HFF-Myc (cell line): ENCODE measurements at places on chromosomes 3 and 15.

DNA sequence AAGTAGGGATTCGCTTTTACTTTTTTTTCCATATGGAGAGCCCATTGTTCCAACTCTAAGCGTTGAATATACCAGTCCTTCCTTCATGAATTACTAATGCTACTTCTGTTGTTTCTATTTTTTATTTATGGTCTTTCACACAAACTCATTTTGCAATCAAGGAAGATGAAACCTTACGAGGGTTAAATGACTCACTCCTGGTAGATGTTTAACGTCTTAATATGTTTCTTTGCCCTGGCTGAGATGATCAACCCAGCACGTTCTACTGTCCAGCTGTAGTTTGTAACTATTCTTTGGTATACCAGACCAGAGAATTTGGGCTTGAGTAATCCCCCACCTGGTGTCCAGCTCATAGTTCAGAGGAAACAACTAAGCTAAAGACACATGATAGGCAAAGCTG is 23.1 kb downstream of the CDCP1 start:
- peak; percentile 91 for DNase-seq

GRCh38 chr3:58556761-58557221 is 19.8 kb upstream of the ACOX2 start:
- DNase-seq: no peak

- no peak for DNase-seq
Observed at GRCh38 chr3:65876028-65876420, 162.7 kb downstream of the MAGI1 start.

DNA sequence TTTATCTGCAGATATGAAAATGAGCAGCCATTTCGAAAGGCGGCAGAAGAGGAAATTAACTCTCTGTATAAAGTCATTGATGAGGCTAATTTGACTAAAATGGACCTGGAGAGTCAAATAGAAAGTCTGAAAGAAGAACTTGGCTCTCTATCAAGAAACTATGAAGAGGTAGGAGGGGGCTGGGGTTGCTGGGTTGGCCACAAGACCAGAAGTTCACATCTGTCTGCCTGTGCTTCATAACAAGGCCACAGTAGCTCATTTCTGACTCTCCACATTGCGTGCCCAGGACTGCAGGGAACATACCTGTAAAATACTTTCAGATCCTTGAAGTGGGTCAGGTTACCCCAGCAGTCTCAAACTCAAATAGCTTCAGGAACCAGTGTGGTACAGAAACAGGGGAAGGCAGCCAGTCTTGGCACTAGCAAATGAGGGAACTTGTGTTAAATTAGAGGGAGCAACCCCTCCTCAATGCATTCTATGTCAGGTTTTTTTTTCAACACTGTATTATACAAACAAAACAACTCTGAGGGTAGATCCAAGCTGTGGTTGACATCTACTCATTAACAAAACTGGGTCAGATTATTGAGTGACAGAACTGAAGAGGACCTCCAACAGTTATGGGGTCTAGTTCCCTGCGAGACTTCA is 48.7 kb downstream of the BFSP2 start:
- DNase-seq: no peak

DNA sequence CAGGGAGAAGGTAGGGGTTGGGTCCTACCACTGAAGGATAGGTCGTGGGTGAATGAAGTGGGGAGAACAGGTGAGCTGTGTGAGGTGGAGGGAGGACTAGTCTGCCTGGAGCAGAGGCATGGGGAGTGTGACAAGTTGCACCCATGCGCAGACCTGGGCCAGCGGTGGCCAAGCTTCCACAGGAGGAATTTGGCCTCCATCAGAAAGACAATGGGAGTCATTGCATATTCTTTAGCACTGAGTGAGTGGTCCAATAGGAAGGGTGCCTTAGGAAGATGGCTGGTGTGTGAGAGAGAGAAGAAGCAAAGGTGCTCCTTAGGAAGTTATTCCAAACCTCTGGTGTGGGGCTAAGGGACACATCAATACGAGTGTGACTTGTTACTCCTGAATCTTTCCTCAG is 191.1 kb downstream of the KCNAB1 start:
- DNase-seq: no peak
